ENCODE measurements at places on chromosomes 7 and 10.

DNA sequence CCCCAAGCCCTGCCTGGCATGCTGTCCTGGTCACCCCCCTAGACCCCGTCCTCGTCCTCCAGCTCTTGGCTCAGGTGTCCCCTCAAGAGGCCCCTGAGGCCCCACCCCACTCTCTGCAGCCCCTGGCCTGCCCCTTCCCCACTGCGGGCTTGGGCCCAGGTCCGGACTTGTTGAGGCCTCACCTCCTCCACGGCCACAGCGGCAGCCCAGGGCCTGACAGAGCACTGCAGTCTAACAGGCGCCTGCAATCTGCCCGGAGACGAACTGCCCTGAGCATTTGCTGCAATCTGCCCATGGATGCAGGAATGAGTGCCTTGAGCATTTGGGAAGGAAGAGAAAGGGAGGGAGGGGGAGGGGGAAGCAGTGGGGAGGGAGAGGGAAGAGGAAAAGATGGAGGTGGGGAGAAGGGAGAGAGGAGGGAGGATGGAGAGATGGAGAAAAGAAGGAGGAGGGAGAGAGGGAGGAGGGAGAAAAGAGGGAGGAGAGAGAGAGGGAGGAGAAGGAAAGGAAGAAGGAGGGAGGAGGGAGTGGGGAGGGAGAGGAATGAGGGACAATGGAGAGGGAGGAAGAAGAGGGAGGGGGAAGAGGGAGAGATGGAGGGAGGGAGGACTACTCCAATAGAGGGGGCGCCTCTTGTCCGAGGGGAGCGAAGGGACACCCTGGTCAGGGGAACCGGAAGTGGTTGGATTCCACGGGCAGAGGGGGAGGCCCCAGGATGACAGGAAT lies 73.9 kb downstream of the PDGFA start:
- DNase-seq, result no peak

- DNase-seq, result no peak
These were observed 649.4 kb downstream of the SUGCT start for GRCh38 chr7:40784176-40784575.

GRCh38 chr10:30828164-30828563 lies 198.6 kb upstream of the LYZL2 start:
- no peak for DNase-seq

DNA sequence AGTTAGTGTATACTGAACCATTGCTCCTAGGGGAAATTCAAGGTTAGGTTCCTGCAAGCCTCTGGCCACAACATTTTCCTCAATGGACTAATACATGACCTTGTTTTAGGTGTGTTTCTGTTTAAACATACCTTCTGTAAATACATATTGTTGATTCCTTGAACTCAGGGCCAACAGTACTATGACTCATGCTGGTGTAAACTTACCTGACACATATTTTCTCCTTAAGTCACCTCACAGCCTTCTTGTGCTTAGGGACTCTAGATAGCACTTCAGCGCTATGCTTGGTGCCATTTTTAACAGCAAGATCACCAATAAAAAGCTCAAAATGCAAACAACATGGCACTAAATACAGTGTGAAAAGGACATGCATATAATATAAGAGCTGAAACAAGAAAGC lies 176.4 kb downstream of the TAX1BP1 start:
- DNase-seq, result no peak

DNA sequence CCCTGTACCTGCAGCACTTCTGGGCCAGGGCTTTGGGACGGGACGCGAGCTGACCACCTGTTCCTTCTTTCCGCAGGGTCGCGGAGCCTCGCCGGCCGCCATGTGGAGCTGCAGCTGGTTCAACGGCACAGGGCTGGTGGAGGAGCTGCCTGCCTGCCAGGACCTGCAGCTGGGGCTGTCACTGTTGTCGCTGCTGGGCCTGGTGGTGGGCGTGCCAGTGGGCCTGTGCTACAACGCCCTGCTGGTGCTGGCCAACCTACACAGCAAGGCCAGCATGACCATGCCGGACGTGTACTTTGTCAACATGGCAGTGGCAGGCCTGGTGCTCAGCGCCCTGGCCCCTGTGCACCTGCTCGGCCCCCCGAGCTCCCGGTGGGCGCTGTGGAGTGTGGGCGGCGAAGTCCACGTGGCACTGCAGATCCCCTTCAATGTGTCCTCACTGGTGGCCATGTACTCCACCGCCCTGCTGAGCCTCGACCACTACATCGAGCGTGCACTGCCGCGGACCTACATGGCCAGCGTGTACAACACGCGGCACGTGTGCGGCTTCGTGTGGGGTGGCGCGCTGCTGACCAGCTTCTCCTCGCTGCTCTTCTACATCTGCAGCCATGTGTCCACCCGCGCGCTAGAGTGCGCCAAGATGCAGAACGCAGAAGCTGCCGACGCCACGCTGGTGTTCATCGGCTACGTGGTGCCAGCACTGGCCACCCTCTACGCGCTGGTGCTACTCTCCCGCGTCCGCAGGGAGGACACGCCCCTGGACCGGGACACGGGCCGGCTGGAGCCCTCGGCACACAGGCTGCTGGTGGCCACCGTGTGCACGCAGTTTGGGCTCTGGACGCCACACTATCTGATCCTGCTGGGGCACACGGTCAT lies 13.3 kb downstream of the GPR146 start:
- no peak for DNase-seq

DNA sequence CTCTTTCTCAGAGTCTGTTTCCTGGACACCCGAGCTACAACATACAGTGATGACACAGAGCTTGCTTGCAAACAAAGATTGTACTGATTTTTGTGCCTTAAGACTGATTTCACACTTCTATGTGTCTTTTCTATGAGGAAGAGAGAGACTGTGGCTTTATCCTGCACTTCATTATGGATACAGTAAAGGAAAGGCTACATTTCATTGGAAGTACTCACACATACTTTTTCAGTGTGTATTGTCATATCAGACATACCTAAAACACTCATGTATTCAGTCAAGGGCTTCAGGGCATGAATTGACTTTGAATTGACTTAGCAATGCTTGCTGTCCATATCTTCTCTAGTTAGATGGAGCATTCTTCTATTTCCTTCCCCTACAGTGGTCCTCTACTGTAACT lies 135.5 kb upstream of the IMMP2L start:
- DNase-seq, result no peak

DNA sequence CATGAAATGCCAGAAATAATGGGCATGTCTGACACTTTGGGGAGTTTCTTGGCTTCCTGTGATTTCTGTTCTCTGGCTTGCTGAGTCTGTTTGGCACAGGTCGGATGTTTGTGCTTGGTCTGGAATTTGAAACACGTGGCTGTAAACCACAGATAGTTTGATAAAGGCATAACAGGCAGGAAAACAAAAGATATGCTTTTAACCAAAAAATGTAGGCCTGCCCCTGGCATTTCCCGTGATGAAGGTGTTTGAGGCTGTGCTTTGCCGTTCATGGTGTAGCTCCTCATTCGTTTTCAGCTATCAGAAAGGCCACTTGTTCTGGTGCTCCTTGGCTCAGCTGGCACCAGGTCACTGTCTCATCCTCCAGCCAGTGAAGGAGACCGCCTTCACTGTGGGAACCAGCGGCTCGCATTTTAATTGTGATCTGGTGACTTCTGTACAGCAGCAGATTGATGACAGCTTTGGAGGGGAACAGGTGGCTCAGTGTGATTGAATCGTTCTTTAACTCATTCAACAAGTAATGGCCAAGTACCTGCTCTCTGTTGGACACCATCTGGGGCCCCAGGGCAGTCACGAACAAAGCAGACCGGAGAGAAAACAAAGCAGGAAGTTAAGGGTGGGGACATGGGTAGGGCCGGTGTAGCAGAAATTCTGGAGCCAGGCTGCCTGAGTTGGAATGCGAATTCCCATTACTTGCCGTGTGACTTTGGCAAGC lies 111.5 kb downstream of the CCNY start:
- no peak for DNase-seq

GRCh38 chr7:9488555-9488954 lies 1055.1 kb downstream of the NXPH1 start:
- peak; percentile 54 for DNase-seq

GRCh38 chr7:63521-64021 lies 128.8 kb upstream of the FAM20C start:
- DNase-seq, result peak; percentile 87

GRCh38 chr10:68082872-68083271 lies 7.8 kb upstream of the HERC4 start:
- no peak for DNase-seq

All from NB4 (cell line).